Caco-2 (cell line): ENCODE measurements at places on chromosomes 2 and 18. TPM values are rescaled to one million over a fixed set of nuclear protein-coding genes. Genes with fewer than 3 reads are reported as not detected.

DNA sequence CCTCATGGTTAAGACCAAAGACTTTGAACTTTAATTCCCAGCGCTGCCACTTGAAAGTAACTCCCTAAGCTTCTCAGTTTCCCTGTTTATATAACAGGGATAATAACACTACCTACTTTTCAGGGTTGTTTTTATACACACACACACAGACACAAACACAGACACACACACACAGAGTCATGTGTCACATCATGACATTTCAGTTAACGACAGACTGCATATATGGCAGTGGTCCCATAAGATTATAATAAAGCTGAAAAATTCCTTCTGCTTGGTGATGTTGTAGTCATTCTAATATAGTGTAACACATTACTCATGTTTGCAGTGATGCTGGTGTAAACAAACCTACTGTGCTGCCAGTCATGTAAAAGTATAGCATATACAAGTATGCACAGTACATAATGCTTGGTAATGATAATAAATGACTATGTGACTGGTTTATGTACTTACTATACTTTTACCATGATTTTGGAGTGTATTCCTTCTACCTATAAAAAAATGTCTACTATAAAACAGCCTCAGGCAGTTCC is 89.2 kb upstream of the ITGA4 start:
- DNase-seq, result no peak
- no peaks in the 10 kb centered on the region for H3K4me1 ChIP-seq
- H3K27me3 ChIP-seq, result no peaks in the 10 kb centered on the region
- H3K4me3 ChIP-seq, result no peak overlapping the region

GRCh38 chr2:8676921-8677645 is 4.8 kb upstream of the ID2 start:
- peaks cover 20% of the 10 kb centered on the region; the same call in 1 of the 2 replicates for H3K4me1 ChIP-seq
- no peaks in the 10 kb centered on the region for H3K36me3 ChIP-seq
- no peaks in the 10 kb centered on the region for H3K27me3 ChIP-seq

- H3K36me3 ChIP-seq, result no peaks in the 10 kb centered on the region
- H3K4me1 ChIP-seq, result no peaks in the 10 kb centered on the region
- DNase-seq, result no peak
- H3K27me3 ChIP-seq, result no peaks in the 10 kb centered on the region
These were observed 241.9 kb upstream of the SLC14A2 start for GRCh38 chr18:45373286-45373880.

DNA sequence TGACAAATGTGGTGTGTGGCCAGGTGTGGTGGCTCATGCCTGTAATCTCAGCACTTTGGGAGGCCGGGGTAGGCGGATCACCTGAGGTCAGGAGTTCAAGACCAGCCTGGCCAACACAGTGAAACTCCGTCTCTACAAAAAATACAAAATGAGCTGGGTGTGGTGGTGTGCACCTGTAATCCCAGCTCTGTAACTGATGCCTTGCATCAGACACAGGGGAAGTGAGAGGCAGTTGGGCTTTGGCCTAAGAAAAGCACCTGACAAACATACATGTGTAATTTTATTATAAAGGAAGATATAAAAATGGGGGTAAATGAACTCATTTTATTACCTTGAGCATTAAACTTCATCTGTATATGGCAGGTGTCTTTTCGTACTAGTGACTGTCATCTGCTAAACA is 66.7 kb upstream of the FAM136A start:
- no peaks in the 10 kb centered on the region for H3K4me1 ChIP-seq
- DNase-seq, result no peak
- H3K36me3 ChIP-seq, result no peaks in the 10 kb centered on the region
- H3K4me3 ChIP-seq, result no peak overlapping the region

The FBXO11 gene
- 57.2 and 60.5 TPM in 2 replicates for total RNA-seq

The C2orf92 gene
- total RNA-seq, result 9.4 and 10.2 TPM in 2 replicates
